Smooth muscle cell of the brain vasculature (primary cell): ENCODE measurements at places on chromosomes 1 and 21.

- DNase-seq, result no peak
Observed at GRCh38 chr1:212628813-212629415, 20.4 kb downstream of the ATF3 start.

DNA sequence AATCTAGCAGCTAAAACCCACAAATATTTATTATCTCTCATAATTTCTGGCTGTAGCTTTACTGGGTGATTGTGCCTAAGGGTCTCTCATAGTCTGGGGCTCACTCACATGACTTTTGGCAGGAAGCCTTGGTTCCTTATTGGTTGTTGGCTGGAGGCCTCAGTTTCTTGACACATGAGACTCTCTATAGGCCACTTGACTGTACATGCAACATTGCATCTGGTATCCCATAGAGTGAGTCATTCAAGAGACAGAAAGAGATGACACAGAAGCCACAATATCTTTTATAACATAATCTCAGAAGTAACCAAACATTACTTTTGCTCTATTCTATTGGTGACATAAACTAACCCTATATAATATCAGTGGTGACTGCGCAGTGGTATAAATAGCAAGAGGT, 128.5 kb upstream of the HNRNPU start:
- DNase-seq, result no peak

DNA sequence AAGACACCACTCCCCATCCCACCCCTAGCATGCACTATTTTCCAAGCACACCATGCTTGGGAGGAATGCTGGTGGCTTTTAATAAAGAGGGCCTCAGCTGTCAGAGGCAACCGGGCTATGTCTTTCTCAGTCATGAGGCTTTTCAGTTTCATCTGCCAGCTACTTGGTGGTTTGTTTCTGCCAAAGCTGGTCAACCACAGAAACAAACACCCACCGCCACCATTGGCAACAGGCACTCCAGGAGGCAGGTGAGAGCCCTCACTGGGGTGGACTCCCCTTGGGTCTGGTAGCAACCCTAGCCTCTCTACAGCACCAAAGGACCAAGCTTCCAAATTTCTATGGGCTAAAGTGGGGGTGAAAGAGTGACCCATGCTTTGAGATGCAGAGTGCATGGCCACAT, 54.3 kb upstream of the CD1D start:
- no peak for DNase-seq

DNA sequence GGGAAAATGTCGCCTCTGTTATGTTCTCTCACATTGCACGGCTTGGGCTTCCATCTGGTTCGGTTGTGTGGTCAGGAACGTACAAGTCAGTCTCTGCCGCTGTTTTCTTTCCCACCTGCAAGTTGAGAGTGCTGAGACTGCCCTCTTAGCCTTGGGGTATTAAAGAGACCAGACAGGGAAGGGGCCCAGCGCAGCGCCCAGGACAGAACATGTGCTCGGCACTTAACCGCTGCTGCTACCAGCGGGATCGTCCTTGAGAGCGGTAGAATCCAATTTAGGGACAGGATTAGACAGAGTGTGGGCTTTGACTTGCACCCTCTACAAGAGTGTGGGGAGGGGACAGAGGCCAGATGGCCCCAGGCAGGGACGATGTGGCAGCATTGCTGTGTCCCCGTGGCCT, 17.7 kb upstream of the AGPAT3 start:
- DNase-seq, result no peak

DNA sequence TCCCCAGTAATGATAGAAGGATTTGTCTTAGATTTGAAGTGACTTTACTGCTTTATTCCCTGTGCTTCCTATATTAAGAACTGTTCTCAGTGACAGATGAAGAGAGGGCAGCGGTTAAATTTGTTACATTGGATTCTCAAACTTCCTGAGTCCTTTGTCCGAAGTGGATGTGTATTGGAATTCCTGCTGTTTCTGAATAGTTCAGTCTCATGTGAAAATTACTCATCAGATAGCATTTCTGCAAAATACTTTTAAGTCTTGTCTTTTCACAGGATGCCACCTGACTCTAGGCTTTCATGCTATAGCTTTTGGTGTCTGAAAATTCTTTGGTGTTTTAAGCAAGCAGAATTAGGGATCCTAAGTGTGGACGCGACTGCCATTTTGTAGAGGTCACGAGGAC, 83.6 kb downstream of the PRDM2 start:
- DNase-seq, result no peak

DNA sequence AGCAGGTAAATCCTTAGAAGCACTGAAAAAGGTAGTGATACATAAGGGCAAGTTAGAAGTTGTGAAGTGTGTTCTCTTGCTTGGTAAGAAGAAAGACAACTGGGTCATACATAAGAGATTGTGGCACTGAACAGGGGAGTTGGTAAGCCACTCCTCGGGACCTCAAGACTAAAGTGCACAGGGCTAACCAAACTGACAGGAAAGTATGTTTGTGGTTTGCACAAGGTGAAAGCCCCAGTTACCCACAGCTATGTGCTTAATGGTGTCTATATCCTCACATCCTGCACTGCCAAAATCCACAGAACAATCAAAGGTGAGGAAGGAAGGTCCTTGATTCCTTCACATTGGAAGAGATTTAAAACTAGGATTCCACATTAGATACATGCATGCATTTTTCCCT, 276.5 kb downstream of the DNM3 start:
- no peak for DNase-seq

DNA sequence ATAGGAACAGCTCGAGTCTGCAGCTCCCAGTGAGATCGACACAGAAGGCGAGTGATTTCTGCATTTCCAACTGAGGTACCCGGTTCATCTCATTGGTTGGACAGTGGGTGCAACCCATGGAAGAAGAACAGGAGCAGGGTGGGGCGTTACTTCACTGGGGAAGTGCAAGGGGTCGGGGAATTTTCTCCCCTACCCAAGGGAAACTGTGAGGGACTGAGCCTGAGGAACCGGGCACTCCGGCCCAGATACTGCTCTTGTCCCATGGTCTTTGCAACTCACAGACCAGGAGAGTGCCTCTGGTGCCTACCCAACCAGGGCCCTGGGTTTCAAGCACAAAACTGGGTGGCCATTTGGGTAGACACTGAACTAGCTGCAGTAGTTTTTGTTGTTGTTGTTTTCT, 307.1 kb downstream of the AMY1C start:
- no peak for DNase-seq

DNA sequence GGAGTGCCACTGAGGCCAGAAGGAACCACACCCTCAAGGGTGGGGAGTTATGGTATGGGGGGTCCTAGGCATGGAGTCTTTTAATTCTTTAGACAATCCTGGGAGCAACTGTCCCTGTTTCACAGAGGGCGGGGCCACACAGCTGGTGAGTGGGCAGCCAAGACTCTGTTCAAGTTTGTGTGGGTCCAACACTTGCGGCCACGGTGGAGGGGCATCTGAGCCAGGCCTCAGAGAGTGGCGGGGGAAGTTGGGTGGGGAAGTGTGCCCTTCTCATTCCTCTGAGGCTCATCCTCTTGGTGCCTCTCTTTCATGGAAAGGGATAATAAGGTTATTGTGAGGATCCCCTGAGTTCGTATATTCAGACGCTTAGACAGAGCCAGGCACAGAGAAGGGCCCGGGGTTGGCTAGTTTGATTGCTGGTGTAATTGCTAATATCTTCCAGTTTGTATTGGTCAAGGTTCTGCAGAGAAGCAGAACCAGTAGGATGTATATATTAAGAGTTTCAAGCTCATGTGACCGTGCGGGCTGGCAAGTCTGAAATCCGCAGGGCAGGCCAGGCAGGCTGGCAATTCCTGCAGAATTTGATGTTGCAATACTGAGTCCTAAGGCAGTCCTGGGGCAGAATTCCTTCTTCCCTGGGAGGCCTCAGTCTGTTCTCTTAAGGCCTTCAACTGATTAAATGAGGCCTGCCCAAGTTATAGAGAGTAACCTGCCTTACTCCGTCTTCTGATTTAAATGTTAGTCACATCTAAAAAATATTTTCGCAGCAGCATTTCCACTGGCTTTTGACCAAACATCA, 15.9 kb downstream of the PCSK9 start:
- DNase-seq, result no peak

- DNase-seq, result no peak
Observed at GRCh38 chr1:201264072-201264471, 19.2 kb upstream of the PKP1 start.

DNA sequence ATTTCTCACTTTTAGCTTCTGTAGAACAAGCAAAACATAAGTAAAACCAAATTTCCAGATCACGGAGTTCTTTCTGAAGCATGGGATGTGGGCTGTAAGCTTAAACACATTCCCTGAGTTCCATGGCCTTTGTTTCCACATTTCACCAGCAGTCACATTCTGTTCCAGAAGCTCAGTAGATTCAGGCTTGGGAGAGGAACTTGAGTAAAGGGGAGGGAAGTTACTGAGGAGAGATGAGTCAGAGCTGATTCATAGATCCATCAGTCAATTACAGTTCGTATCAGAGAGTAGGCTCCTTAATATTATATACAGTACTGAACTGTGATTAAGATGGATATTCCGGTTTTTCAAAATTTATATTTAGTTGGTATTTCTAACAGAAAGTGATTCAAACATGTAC, 614.3 kb downstream of the NCAM2 start:
- DNase-seq, result peak; percentile 18

DNA sequence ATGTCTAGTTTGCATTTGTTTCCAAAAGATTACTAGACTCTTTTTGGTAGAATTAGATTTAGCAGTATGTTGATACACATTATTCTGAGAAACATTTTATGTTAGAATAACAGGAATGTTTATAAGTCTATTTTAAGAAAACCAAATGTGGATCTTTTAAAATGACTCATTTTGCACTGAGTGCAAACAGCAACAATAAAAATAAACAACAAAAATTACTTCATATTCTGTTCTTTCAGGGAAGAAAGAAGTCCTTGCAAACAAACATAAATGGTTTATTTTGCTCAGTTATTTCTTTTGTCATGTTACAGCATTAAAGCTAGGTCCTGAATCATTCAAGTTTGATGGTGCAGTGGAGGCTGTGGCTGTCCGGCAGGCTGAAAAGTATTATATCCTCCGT, 106.8 kb upstream of the TENT5C start:
- no peak for DNase-seq

DNA sequence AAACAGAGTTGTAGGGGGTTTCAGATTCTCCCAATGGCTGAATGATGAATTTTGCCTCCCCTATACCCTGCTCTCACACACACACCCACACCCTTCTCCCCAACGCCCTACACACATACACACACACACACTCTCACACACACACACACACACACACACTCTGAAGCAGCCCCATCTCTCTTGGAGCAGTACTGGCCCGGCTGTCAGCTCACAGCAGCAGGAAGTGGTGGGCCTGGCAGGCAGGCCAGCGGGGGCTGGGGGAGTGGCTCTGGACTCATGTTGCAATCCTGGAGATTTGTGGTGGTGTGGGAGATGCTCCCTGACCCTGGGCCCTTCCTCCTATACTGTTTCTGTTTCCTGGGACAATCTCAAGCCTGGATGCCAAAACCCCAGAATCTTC, 2.2 kb downstream of the IKBKE start:
- DNase-seq, result no peak
